ENCODE measurements at places on chromosomes 16 and 17.
A peak's percentile ranks its signal among the peaks of the same experiment; 100 is the strongest.

DNA sequence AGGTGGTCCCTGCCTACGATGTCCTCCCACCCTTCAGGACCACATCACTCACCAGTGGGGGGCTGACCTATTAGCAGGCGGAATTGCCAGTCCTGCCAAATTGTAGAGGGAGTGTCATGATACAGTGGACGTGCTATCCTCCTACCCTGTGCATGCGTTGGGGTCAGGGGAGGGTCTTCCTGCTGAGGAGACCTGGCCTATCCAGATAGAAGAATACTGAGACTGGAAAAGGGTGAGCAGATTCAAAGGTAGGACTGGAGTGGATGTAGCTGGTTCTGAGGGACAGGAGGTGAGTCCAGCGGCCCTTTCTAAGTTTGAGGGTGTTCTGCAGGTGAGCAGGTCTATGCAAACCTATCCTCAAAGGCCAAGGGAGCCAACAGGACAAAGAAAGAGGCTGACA, 8.0 kb downstream of the PRSS41 start:
- DNase-seq = no peak

GRCh38 chr16:85944572-85945423, 45.8 kb downstream of the IRF8 start:
- no peak for DNase-seq

GRCh38 chr16:87263418-87264052, 53.7 kb downstream of the C16orf95 start:
- DNase-seq = no peak

DNA sequence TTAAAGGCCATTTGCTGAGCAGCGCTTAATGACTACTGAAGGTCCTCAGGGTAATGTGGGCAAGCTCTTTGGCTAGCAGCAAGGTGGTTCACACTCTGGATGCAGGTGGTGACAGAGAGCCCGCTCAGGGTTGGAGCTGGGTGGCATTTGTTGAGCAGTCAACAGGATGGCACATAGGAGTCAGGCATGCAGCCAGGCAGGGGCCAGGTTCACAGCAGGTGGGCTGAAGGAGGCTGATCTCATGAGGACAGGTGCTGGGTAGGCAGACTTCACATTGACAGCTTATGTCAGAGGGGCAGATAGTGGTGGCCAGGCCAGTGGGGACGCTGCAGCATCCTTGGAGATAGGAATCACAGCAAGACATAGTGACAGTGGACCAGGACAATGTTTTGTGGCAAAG, 4.5 kb downstream of the KRTAP3-1 start:
- no peak for DNase-seq

DNA sequence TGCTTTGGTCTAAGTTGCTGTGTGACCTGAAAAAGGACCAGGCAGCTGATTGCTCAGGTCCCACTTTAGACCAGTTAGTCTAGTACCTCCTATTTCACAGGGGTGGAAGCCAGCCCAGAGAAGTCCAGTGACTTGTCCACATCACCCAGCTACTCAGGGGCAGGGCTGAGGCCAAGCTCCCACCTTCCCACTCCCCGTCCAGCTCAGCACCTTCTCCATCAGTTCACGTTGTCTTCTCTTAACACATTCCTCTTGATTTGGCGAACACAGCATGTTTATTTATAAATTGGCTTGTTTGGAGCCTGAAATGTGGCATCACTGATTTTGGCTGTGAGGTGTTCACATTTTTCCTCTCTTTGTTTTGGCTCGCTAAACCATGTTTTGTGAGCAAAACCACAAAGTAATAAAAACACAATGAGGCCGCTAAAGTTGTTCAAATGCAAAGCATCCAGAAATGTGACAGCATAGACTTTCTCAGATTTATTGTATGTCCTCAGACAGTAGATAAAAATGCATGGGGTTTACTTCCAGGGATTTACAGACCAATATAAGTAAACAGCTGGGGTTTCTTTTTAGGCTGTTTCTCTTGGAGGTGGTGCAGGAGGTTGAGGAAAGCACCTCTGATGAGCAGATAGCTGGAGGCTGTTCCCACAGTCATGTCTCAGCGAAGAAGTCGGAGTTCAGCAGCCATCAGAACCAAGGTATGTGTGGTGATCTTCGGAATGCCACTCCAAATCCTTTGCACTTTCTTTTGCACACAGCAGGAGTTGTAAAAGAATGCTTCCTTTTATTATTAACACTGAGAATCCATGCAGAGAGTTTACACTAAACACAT, 88.4 kb downstream of the PLXDC1 start:
- no peak for DNase-seq

- DNase-seq = no peak
Measured at GRCh38 chr16:50455288-50455845, 86.6 kb upstream of the BRD7 start.

DNA sequence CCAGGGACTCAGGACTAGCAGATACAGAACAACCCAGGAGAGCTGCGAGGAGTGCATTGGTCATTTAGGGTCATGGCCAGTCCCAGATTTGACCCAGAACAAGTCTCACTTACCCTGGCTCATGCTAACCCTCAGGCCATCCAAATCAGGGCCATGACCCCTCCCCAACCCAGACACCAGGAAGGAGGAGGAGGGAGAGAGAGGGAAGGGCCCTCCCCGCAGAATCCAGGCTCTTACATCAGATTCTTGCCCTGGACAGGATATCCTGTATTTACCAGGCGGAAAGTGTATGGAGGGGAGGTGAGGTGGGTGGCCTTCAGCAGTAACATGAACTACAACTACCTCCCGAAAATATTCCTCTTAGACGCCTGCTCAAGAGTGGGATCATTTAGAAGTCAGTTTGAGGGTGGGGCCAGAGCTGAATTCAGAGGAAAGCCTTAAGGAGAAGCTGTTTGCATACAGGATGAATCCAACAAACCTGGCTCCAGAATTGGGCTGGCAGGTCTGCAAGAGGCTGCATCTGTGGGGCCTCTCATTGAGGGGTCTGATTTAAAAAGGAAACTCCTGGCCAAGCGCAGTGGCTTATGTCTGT, 2.1 kb downstream of the VAT1 start:
- DNase-seq = no peak

DNA sequence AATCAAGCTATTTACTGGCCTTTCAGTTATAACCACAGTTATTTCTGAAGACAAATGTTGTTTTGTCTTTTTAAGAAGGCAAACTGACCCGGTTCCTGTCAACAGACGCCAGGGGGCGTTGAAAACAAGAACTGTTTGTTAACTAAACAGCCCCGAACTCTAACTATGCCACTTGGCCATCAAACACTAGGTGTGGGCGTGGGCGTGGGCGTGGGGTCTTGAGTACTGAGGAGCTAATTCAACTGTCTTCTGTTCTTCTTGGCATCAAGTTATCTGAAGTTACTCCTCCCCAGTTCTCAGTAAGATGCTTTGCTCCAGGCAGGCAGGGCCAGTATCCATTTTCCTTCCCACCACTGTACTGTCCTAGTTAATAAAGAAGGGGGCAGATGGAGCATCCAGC, 63.3 kb upstream of the MTMR4 start:
- DNase-seq = peak; percentile 30

DNA sequence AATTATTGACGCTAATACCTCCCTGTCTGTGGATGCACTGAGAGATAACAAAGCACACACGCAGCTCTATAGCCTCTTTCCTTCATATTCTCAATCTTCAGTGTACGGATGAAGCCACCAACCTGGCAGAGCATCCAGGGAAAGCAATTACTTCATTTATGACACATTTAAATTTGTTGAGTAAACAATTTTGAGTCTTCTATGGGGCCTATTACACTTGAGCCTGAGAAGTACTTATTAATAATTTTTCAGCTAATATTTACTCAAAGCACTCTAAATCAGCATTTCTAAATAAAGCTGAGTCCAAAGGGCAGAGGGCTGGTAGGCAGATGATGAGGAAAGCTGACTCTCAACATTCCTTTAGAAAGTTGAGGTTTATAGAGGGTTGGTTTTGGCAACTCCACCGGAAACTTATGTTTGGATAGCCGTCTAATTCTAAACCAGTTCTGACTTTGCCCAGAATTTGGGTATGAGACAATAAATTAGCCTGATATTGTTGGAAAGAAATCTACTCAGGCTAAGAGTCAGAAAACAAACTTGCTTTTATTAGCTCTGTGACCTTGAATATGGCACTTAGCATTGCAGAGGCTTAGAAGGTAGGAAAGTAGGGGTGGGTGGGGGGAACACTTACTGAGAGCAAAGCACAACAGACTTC, 643.5 kb downstream of the CDH11 start:
- no peak for DNase-seq

DNA sequence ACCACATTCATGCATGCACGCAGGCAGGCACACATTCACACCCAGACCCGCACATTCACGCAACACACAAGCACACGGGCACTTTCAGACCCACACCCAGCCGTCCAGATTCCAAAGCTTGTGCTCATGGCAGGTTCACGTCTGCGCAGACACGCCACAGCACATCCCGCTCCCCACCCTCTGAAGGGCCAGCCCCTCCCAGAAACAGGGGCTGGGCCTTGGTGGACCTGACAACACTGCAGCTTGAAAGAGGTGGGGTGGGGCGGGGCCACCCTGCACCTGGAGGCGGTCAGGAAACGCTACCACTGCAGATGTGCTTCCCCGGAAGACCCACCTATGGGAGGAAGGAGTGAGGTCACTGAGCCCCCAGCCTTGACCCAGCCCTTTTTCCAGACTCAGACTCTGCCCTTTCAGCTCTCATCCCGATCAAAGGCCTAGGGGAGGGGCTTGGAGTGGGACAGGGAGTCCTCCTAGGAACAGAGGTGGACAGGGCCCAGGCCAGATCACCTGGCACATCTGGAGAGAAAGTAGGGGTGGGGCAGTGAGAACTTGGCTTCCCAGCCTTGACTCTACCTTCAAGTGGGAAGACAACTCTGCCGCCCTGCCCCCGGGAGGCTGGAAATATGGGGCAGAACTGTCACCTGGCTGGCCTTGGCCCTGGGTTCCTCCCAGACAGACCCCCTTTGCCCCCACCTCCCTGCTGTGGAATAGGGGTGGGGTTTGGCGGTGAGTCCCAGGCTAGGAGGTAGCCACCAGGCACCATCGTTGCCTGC, 11.0 kb downstream of the P3H4 start:
- DNase-seq = no peak

DNA sequence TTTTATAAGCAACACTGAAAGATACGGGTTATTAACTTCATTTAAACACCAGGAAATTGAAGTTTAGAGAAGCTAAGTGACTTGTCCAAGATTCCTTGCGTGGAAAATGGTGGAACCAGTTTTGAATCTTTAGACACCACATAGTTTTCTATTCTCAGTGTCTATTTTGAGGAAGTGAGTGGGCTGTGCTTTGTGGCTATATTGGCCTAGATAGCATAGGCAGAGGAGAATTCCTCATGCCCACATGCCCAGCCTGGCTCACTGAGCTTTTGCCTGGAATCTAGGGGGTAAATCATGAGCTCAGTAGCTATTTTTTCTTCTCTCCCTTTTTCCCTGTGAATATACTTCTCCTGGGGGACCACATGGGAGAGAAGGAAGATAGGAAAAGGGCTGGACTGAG, 431.3 kb downstream of the HS3ST3B1 start:
- DNase-seq = no peak

DNA sequence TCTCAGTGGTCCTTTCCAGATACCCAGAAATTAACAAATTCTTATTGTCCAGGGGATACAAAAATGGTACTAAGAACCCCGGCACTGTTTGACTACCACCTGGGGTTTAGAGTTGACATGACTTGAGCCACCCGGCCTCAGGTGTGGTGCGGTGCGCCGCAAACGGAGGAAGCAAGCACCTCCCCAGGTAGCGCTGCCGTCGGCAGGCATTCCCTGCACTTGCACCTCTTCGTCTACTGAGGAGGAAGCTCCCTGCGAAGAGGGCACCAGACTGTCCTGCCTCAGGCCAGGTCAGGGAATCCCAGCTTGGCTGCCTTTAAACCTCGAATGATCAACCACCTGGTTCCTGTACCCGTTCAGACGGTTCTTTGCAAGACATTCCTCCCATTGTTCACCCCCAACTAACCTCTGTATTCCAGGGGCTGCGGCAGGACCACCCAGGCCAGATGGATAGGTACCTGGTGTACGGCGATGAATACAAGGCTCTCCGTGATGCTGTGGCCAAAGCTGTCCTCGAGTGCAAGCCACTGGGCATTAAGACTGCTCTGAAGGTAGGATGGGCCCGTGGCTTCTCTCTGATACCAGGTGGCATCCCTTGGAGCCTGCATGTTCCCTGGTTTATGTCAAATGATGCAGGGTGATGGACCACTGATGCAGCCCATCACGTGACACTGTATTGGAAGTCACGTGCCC, 40.8 kb upstream of the ENDOV start:
- DNase-seq = no peak

DNA sequence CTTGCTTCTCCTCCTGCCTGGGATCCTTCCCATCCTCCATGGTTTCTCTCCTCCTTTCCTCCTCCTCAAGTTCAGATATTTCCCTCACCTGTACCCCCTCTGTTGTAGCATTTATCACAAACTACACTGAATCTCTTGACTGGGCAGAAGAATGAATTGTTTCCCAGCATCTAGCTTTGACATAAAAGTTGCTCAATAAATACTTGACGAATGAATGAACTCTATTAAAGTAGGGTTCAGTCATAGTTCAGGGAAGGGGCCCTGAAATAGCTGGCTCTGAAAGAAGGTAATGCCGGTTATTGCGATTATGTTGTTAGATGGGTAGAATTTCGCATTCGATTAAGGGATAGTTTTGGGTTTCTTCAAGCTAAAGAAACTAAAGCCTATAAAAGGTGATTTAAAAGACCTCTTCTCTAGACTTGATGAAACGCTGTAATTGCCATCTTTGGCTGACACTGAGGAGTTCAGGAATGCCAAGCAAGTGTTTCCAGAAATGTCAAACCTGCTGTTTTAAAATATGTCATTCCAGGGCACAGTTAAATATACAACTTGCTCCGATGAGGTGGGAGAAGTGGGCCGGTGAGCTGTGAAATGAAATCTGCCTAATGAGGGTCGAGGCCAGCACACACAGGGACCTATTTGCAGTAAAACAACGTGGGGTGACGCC, 1.0 kb upstream of the CPD start:
- DNase-seq = no peak

GRCh38 chr17:19398301-19399181, 11.6 kb upstream of the MFAP4 start:
- DNase-seq = no peak

DNA sequence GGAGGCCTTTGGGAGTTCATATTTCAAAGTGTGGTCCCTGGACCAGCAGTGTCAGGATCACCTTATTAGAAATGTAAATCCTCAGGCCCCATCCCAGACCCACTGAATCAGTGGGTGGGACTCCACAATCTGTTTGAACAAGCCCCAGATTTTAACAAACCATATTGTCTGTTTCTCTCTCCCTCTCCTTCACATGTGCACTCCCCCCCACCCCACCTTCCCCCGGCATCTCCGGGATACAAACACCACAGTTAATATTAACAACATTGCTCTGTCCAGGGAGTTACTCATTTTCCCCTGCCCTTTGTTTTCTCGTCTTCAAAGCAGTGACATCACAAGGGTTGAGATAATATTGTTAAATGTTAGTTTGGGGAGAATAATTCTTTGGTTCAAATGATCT, 127.3 kb downstream of the KATNIP start:
- DNase-seq = no peak

- no peak for DNase-seq
Measured at GRCh38 chr16:51845586-51846305, 694.7 kb upstream of the SALL1 start.

GRCh38 chr16:65066651-65067050, 55.2 kb downstream of the CDH11 start:
- DNase-seq = no peak
